ENCODE measurements at places on chromosomes 1 and 21. TPM values are rescaled to one million over a fixed set of nuclear protein-coding genes. Genes with fewer than 3 reads are reported as not detected.

DNA sequence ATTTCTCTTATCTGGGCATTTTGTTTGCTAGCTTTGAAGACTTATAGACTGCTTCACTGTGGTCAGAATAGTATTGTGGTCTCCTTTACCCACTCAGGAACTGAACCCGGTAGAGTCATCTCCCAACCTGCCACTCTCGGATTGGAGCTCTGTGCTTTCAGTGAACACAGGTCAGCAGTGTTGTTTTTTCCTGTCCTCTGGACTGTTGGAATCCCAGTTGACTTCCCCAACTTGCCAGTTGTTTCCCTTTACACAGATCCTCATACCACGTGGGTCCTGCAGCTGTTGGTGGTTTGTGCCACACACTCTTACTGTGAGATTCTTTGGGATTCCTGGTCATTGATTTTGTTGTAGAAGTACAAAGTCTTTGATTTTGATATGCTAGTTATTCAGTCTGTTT, 214.1 kb downstream of the DYRK1A start:
- DNase-seq: no peak
- no peaks in the 10 kb centered on the region for H3K4me1 ChIP-seq
- no peaks in the 10 kb centered on the region for H3K36me3 ChIP-seq
- no peak overlapping the region for H3K27ac ChIP-seq
- H3K4me3 ChIP-seq: no peak overlapping the region

GRCh38 chr1:75265792-75266191, 131.6 kb downstream of the LHX8 start:
- H3K27me3 ChIP-seq: no peaks in the 10 kb centered on the region
- H3K36me3 ChIP-seq: no peaks in the 10 kb centered on the region
- DNase-seq: no peak
- no peak overlapping the region for H3K4me3 ChIP-seq

- H3K27ac ChIP-seq: peak overlapping the region; percentile 85
- no peaks in the 10 kb centered on the region for H3K27me3 ChIP-seq
- H3K4me3 ChIP-seq: peak overlapping the region; percentile 80
- peaks cover under 1% of the 10 kb centered on the region for H3K36me3 ChIP-seq
- DNase-seq: no peak
These were observed 1.1 kb upstream of the PSMG1 start for GRCh38 chr21:39184050-39184980.

DNA sequence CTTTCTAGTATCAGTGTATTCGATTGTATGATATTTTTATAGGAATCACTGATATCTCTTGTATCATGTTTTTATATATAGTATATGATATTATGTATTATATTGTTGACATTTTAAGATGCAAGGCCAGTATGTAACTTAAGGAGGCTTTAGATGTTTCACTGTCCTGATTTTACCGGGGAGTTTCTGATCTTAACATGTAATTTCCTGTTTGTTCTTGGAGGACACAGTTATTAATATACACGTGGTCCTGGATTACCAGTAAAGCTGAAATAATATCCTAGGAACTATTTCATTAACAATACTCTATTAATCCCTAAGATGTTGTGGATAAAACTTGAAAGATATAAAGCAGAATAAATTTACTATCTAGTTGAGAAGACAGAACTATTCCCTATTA, 19.5 kb downstream of the SDCCAG8 start:
- no peak overlapping the region for H3K27ac ChIP-seq
- no peaks in the 10 kb centered on the region for H3K27me3 ChIP-seq
- no peaks in the 10 kb centered on the region for H3K4me1 ChIP-seq
- no peaks in the 10 kb centered on the region for H3K36me3 ChIP-seq
- no peak for DNase-seq
- no peak overlapping the region for H3K4me3 ChIP-seq

DNA sequence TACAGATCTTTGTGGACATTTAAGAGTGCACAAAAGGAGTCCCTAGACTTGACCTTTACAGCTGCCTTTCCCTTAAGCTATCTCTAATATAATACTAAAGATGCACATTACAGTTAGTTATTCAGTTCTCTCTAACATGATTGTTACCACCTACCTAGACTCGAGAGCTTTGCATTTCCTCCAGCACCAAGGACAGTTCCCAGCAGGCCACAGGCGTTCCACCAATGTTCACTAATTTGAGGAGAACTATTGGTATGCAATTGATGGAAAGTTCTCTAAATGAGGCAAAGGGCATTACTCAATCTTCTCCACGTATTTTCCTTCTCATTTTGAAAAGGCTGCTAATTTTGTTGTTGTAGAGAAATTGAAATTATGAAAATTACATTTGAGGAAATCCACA, 5.4 kb upstream of the NTNG1 start:
- H3K27ac ChIP-seq: no peak overlapping the region
- no peaks in the 10 kb centered on the region for H3K4me1 ChIP-seq

- H3K36me3 ChIP-seq: no peaks in the 10 kb centered on the region
- no peaks in the 10 kb centered on the region for H3K27me3 ChIP-seq
- H3K27ac ChIP-seq: no peak overlapping the region
- H3K4me1 ChIP-seq: no peaks in the 10 kb centered on the region
- DNase-seq: no peak
These were observed 119.8 kb downstream of the HLCS start for GRCh38 chr21:36846631-36847030.

DNA sequence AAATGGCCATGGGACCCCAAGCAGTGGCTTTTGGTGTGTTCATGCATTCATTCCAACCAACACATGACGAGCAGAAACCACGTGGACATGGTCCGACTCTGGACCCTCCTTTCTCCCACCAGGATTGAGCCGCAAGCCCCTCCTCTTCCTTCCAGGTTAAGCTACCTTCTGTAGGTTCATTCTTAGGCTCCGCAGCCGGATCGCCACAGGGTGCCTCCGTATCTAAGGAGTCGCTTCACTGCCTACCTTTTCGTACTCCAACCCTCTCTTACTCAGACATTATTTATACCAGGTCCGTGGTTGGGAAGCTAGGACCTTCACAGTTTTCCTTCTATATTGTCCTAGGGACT, 63.6 kb downstream of the RHBG start:
- H3K27me3 ChIP-seq: peaks cover 69% of the 10 kb centered on the region
- DNase-seq: no peak
- no peak overlapping the region for H3K4me3 ChIP-seq
- H3K27ac ChIP-seq: no peak overlapping the region

- no peaks in the 10 kb centered on the region for H3K4me1 ChIP-seq
- no peak overlapping the region for H3K4me3 ChIP-seq
- H3K27ac ChIP-seq: no peak overlapping the region
- DNase-seq: peak; percentile 58
- no peaks in the 10 kb centered on the region for H3K27me3 ChIP-seq
These were observed 15.5 kb downstream of the FYB2 start for GRCh38 chr1:56803561-56804156.

- H3K27ac ChIP-seq: no peak overlapping the region
- H3K36me3 ChIP-seq: no peaks in the 10 kb centered on the region
- H3K4me1 ChIP-seq: no peaks in the 10 kb centered on the region
- H3K27me3 ChIP-seq: no peaks in the 10 kb centered on the region
- no peak overlapping the region for H3K4me3 ChIP-seq
These were observed 5.5 kb upstream of the FOXO6 start for GRCh38 chr1:41355761-41356160.

DNA sequence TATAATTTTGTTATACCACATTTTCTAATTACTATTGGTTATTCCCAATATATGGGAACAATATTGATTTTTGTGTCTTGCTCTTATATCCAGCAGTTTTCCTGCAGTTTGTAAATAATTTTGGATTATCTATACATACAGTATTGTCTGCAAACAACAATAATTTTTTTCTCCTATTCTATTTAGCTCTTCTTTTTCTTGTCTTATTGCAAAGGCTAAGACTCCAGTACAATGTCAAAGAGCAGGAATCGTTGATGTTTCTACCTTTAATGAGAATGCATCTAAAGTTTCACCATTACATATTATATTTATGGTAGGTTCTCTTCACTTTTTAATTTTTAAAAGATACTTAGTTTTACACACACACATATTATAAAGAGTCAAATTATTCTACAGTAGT, 4.1 kb upstream of the AVPR1B start:
- no peaks in the 10 kb centered on the region for H3K27me3 ChIP-seq
- H3K4me1 ChIP-seq: peaks cover 11% of the 10 kb centered on the region
- no peak overlapping the region for H3K4me3 ChIP-seq
- no peaks in the 10 kb centered on the region for H3K36me3 ChIP-seq
- no peak for DNase-seq

GRCh38 chr1:54439550-54440223, 33.5 kb upstream of the SSBP3 start:
- H3K4me3 ChIP-seq: no peak overlapping the region
- DNase-seq: no peak
- no peaks in the 10 kb centered on the region for H3K27me3 ChIP-seq
- no peaks in the 10 kb centered on the region for H3K4me1 ChIP-seq

- H3K27ac ChIP-seq: no peak overlapping the region
- no peak for DNase-seq
- H3K27me3 ChIP-seq: no peaks in the 10 kb centered on the region
- H3K4me3 ChIP-seq: no peak overlapping the region
- H3K4me1 ChIP-seq: no peaks in the 10 kb centered on the region
- peaks cover 76% of the 10 kb centered on the region for H3K36me3 ChIP-seq
These were observed 124.2 kb downstream of the MACF1 start for GRCh38 chr1:39328586-39329121.

GRCh38 chr21:45620201-45620923, 23.2 kb upstream of the PCBP3 start:
- H3K4me1 ChIP-seq: peaks cover 4% of the 10 kb centered on the region
- H3K4me3 ChIP-seq: no peak overlapping the region
- DNase-seq: no peak
- H3K27me3 ChIP-seq: no peaks in the 10 kb centered on the region
- H3K36me3 ChIP-seq: no peaks in the 10 kb centered on the region
- no peak overlapping the region for H3K27ac ChIP-seq

DNA sequence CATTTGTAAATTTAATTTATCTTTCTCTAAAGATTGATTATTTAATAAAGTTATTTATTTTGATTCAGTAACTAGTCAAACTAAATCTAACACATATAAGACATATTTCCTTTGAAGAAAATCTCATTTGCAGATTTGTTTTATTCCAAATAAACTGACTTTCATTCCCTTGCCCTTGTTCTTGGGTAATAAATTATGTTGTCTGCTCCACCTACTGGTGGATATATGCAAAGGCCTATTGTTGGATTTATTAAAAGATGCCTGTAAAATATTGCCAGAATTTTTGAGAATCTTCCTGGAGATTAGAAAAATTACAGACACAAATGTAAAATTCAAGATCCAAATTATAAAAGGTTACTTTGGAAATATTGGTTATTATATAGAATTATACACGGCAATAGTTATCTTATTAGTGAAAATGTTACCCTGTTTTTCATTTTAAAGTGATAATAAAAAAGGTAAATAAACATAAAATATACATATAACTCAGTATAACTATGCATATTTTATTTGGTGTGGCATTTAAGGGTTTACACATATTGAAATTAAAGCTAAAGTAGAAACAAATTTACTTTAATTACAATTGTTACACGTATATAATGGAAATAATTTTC, 116.1 kb downstream of the SPATA17 start:
- H3K4me1 ChIP-seq: no peaks in the 10 kb centered on the region
- no peak overlapping the region for H3K27ac ChIP-seq
- no peak overlapping the region for H3K4me3 ChIP-seq
- DNase-seq: no peak
- H3K36me3 ChIP-seq: no peaks in the 10 kb centered on the region

DNA sequence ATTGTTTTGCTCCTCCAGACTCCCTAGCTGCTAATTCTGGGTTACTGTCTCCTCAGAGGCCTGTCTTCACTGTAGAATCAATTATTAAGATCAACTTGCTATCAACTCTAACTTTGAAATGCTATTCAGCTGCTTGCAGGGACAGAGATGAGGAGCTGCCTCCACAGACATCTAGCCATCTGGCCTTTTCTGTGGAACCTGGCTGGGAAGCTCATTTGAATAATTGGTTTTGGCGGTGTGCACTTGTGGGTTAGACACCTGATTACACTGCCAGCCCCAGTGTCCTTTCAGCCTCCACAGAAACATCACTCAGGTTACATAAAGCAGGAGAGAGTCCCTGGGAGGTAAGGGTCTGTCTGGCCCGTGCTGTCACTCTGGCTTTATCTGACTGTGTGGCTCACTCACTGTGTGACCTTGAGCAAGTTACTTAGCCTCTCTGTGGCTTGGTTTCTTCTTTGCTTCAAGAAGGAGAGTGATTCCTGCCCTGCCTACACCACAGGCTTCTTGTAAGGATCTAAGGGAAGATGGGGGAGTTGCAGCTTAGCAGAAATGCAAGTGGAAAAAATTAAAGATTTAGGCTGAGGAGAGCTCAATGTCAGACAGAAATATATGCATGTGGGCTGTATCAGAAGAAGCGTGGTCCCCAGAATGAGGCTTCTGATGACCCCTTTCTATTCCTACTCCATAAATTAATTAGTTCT, 131.6 kb downstream of the BEND5 start:
- no peaks in the 10 kb centered on the region for H3K4me1 ChIP-seq
- no peaks in the 10 kb centered on the region for H3K27me3 ChIP-seq
- no peak for DNase-seq
- no peak overlapping the region for H3K4me3 ChIP-seq
- no peak overlapping the region for H3K27ac ChIP-seq

DNA sequence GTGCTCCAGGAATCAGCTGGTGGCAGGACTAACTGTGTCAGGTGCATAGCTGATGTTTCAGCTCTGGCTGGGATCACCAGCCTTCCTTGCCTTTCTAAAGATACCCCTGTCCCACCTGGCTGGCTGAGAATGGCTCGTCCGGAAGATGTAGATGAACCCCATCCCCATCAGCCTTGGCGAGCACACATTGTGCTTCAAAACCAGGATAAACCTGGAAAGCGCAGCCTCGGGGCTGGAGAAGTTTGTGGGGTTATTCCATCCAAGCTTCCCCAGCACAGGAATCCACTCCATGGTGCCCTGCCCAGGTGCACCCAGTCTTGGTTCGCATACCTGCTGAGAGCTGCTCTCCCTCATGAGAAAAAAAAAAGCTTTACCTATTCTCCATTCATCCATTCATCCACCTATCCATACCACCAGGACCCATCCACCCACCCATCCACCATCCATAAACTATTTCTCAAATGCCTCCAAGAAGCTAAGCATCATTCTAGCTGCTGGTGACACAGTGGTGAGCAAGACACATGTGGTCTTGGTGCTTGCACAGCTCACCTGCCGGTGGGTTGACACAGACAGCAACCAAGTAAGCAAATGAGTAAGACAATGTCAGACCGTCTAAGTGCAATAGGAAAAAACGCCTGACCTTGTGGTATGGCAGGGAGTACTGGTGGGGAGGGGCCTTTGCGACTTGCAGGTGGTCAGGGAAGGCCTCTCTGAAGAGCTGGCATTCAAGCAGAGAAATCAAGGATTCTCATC, 94.0 kb downstream of the DMRTB1 start:
- no peak overlapping the region for H3K4me3 ChIP-seq
- H3K36me3 ChIP-seq: no peaks in the 10 kb centered on the region
- DNase-seq: peak; percentile 28
- H3K27ac ChIP-seq: no peak overlapping the region
- no peaks in the 10 kb centered on the region for H3K4me1 ChIP-seq
- H3K27me3 ChIP-seq: no peaks in the 10 kb centered on the region

GRCh38 chr1:200471739-200472138, 61.9 kb upstream of the ZNF281 start:
- H3K36me3 ChIP-seq: no peaks in the 10 kb centered on the region
- no peaks in the 10 kb centered on the region for H3K4me1 ChIP-seq
- H3K27me3 ChIP-seq: no peaks in the 10 kb centered on the region
- H3K4me3 ChIP-seq: no peak overlapping the region
- no peak overlapping the region for H3K27ac ChIP-seq
- no peak for DNase-seq

The CRABP2 gene
- total RNA-seq: not detected

The LENEP gene
- total RNA-seq: not detected

The SH2D1B gene
- total RNA-seq: 1.9 TPM

The FMO5 gene
- 141 TPM for total RNA-seq
